Activated gamma-delta T cell (primary cell): ENCODE measurements at places on chromosomes 5 and 9.

DNA sequence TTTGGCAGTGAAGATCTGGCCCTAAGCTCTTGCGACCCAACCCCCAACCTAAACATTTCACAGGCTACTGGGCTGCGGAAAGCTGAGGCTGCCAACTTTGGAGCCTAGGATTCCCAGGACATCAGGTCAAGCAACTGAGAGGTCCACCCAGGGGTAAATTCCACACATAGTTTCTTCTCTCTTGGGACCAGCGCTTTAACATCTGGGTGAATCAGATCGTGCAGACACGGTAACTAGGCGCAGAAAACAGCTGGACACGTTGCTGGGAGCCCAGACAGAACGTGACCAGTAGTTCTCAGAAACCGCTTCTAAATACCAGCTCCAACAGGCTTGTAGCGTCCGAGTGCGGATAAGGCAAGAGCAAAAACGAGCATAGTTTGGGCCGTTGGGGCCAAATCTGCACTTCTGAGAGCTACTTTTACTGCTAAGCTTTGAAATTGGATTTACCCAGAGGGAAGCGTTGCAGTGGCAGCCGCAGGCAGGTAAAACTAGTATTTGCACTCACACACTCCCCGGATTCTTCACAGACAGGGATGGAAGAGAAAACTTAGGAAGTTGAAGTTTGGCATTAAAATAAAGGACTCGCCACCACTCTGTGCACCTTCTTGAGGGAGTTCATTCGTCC is 11.8 kb downstream of the ITGA1 start:
- no peak for DNase-seq

DNA sequence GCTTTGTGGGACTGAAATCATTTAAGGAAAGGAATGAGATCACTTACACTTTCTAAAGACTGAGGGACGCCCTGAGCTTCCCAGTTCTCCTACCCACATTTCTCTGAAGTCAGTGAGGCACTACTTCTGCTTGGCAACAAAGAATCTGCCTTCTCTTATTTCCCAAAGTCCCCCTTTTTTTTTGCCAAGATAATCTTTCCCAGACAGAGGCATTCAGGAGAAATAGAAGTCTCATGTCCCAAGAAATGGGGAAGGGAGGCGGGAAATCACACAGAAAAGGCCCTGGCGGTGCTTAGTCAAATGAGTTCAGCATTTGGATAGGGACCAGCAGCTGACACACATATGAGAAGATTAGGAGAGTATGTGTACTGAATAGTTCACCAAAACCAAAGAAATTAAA is 159.7 kb downstream of the MUSK start:
- DNase-seq, result no peak

- no peak for DNase-seq
These were observed 2.0 kb downstream of the DENND1A start for GRCh38 chr9:123927625-123928532.

GRCh38 chr9:19379697-19380046 is 364 bp downstream of the RPS6 start:
- DNase-seq, result peak; percentile 42

DNA sequence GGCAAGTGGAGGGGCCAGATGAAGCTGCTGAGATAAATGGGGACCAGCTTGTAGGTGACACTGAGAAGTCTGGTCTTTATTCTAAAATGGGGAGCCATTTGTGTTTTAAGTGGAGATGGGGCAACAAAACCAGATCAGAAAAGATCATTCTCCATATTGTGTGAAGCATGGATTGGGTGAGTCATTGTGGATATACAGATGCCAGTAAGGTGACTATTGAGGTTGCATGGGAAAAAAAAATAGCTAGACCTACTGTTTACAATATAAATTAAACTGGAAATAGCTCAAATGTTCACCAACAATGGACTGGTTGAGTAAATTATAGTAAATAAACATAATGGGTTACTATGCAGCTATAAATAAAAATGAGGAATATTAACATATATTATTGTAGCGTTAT is 5.4 kb upstream of the MAP1B start:
- no peak for DNase-seq

DNA sequence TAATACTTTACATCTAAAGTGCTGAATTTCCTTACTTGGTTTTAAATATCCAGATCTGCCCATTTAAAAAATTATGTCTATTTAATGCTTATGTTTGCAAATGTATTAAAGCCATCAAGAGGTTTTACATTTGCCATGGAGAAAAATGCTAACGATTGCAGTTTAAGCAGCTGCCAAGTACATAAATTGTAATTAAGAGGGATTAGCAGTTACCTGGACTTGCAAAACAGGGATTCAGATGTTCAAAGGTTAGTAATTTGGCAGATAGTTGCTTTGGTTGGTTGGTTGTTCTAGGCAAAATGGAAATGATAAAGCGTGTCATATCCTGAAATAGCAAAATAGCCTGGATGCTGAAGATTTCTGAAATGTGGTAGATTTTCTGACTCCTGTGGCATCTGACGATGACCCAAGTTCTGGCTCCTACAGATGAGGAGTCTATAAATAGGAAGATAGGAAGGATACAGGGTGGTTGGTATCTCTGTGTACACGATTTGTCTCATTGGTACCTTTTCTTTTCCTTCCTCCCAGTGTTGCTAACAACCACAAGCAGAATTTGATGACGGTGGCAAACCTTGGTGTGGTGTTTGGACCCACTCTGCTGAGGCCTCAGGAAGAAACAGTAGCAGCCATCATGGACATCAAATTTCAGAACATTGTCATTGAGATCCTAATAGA is 282.9 kb downstream of the NR3C1 start:
- DNase-seq, result no peak

DNA sequence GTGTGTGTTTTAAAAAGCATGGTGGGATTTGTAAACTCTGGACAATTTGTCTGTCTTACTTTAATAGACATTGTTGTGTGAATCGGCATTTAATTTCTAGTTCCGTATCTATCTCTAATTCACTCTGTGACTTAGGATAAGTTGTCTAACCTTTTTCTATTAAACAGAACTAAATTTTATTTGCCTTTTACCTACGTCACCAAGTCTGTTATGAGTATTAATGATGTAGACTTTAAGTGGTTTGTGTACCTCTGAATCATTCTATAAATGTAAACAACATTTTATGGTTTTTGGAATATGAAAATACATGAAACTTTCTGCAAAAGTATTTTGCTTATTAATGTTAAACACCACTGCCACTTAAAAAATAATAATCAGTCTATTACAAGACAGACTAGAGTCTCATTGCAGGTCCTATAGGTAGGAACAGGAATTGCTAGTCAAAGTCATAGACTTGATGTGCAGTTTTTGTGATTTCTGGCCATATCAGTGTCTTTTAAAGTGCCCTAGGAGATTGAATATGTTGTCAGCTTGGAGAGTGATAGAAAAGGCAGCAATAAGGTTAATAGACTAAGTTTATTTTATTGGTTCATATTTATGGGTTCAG is 5.6 kb downstream of the RBM27 start:
- DNase-seq, result no peak

DNA sequence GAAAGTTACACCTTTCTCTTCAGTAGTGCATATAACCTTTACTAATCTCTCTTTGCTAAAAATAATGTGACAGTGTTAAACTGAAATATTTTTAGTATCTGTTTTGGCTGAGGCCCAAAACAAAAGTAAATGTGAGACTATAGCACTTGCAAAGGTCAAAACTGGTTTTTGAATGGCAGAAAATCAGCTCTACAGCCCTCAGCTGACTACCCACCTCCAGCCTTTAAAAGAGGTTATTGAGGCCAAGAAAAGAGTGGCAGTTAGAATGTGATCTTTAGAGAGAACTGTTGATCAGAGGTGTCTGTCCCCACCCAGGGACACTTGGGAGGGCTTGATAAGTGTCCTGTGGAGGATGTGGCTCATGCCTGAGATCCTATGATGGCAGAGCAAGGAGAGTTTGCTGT is 30.9 kb downstream of the PRKACG start:
- no peak for DNase-seq

DNA sequence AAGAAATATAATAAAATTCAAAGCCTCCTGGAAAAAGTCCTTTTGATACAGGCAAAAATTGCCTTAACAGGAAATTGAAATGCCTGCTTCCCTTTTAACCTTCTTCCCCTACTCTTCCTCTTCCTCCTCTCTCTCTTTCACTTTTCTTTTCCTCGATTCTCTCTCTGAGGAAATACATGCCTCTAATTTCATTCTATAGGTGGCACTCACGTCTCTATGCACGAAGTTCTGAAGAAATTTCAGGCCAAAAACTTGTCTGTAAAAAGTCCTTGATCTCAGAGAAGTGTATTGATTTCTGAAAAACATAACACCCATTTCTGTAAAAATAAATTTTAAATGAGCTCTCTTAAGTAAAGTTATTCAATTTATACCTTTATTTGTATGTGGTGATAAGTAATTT is 371.7 kb upstream of the IRX4 start:
- no peak for DNase-seq

- no peak for DNase-seq
These were observed 105.3 kb upstream of the RORB start for GRCh38 chr9:74391816-74392215.

DNA sequence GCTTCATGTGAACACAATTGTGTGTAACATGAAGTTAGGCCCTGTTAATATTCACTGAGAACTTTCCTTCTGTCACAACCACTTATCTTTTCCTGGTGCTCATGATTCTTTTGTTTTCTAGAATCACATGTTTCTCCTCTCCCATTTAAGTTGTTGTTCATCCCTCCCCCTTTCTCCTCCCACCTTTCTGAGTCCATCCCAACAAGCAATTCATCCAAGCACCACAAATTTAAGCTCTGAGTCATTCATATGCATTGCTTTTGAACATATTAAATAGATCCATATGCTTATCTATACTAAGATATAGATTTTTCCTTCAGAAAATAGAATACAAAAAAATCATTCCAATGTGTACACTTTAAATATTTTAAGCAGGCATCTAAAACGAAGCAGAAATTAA is 75.2 kb upstream of the NFIB start:
- no peak for DNase-seq

DNA sequence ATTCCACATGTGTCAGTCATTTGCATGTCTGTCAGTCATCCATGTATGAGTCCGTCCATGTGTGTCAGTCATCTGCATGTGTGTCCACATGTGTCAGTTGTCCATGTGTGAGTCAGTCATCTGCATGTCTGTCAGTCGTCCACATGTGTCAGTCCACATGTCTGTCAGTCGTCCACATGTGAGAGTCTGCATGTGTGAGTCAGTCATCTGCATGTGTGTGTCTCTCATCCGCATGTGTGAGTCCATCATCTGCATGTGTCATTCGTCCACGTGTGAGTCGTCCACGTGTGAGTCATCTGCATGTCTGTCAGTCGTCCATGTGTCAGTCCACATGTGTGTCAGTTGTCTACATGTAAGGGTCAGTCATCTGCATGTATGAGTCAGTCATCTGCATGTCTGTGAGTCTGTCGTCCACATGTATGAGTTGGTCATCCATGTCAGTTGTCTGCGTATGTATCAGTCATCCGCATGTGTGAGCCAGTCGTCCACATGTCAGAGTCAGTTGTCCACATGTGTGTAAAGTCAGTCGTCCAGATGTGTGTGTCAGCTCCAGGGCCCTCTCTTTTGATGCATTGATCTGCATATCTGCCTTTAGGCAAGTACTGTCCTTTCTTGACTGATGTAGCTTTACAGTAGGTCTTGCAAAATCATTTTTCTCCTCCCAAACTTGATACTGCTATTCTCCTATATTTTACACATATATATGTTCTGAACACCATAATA is 72.5 kb upstream of the CACNA1B start:
- DNase-seq, result no peak

- no peak for DNase-seq
These were observed 49.5 kb upstream of the EGFLAM start for GRCh38 chr5:38208782-38209378.

- DNase-seq, result no peak
These were observed 56.7 kb upstream of the CTNNA1 start for GRCh38 chr5:138696501-138696900.

GRCh38 chr5:376799-377325 is 55.3 kb downstream of the AHRR start:
- no peak for DNase-seq

GRCh38 chr9:22241024-22241423 is 205.6 kb upstream of the DMRTA1 start:
- no peak for DNase-seq

GRCh38 chr9:35395706-35396101 is 94.2 kb upstream of the RUSC2 start:
- no peak for DNase-seq

DNA sequence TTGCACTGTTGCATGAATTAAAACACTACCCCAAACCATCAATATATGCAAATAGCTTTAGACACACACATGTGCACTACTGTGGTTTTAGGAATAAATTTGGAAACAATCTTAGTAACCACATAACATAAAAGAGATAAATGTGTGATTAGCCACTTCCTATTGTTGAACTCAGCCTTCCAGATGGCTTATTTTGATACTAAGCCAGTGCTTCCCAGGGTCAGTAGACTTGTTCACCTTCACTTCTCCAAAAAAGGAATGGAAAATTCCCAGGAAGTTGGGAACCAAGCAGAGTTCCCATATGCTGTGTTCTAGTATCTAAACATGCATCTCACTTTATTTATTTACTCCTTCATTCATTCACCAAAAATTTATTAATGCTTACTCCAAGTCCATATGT is 47.8 kb downstream of the SVEP1 start:
- DNase-seq, result no peak

DNA sequence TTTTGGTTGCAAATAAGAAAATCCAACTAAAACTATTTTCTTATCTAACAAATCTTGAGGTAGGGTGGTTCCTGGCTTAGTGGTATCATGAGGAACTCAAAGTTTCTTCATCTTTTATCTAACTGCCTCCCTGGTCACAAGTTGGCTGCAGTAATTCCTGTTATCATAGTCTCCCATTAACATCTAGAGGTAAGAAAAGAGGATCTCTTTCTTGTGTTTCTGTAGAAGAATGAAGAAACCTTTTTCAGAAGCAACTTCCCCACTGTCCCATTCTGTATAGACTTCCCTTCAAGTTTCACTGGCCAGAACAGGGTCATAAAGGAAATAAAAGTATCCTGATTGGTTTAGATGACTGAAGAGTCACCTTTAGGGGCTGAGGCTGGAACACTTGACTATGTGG is 81.8 kb upstream of the ELL2 start:
- no peak for DNase-seq

- no peak for DNase-seq
These were observed 51.4 kb upstream of the CKMT2 start for GRCh38 chr5:81181576-81182316.

GRCh38 chr5:73496984-73497457 is 1.2 kb upstream of the BTF3 start:
- DNase-seq, result no peak

GRCh38 chr9:81690251-81690851 is 1.0 kb upstream of the TLE1 start:
- DNase-seq, result no peak
